Cardiac muscle cell (in vitro differentiated cells and primary cell): ENCODE measurements at places on chromosomes 4 and X. TPM values are rescaled to one million over a fixed set of nuclear protein-coding genes. Genes with fewer than 3 reads are reported as not detected.

Gene RAB9B
- 3.3 and 6.6 TPM in 2 replicates for polyA plus RNA-seq

Gene ETDB
- not detected in 2 replicates for polyA plus RNA-seq

Gene MTNR1A
- polyA plus RNA-seq, result 0.10 TPM in 1 of 2 replicates, not detected in the other

Gene TKTL1
- not detected in 2 replicates for polyA plus RNA-seq

Gene ABCB7
- 12.0 and 19.5 TPM in 2 replicates for polyA plus RNA-seq

Gene DUSP21
- not detected in 2 replicates for polyA plus RNA-seq

Gene ASMT
- not detected in 2 replicates for polyA plus RNA-seq

Gene FGFR3
- polyA plus RNA-seq, result 39.2 and 40.9 TPM in 2 replicates

Gene NLRP2B
- 0.24 TPM in 1 of 2 replicates, not detected in the other for polyA plus RNA-seq

Gene ADH1A
- polyA plus RNA-seq, result not detected in 2 replicates

Gene KLHL34
- polyA plus RNA-seq, result 0.09 TPM in 1 of 2 replicates, not detected in the other

Gene UGT2B10
- polyA plus RNA-seq, result not detected in 2 replicates

Gene TRPC3
- polyA plus RNA-seq, result 46.8 and 48.7 TPM in 2 replicates

Gene NPNT
- polyA plus RNA-seq, result 26.7 and 39.8 TPM in 2 replicates
